Cerebellar cortex (tissue), 1 donor: ENCODE measurements at places on chromosomes 11 and 22.
A peak's percentile ranks its signal among the peaks of the same experiment; 100 is the strongest.

- no peak for DNase-seq
Measured at GRCh38 chr11:38046571-38047135, 1448.6 kb upstream of the RAG2 start.

GRCh38 chr22:25829808-25830777, 88.1 kb downstream of the MYO18B start:
- no peak for DNase-seq

DNA sequence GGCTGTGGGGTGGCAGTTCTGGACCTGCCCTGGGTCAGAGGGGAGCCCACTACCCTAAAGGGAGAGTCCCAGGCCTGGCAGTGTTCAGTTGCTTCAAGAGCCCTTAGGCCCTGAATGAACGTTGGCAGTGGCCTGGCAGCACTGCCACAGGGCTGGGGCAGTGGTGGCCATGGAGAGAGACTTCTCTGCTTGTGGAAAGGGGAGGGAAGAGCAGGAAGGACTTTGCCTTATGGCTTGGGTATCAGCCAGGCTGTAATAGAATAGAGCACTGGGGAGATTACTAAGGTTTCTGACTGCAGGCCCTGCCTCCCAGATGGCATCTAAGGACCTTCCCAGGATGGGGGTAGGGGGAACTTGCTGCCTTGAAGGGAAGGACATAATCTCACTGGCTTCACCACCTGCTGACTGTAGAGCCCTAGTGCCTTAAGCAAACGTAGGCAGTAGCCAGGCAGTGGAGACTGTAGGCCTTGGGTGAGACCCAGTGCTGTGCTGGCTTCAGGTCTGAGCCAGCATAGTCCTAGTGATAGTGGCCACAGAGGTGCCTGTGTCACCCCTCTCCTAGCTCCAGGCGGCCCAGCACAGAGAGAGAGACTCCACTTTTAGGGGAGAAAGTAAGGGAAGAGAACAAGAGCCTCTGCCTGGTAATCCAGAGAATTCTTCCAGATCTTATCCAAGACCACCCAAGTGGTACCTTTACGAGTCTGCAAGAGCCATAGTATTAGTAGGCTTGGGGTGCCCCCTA, 27.6 kb downstream of the PLA2G6 start:
- DNase-seq, result no peak

DNA sequence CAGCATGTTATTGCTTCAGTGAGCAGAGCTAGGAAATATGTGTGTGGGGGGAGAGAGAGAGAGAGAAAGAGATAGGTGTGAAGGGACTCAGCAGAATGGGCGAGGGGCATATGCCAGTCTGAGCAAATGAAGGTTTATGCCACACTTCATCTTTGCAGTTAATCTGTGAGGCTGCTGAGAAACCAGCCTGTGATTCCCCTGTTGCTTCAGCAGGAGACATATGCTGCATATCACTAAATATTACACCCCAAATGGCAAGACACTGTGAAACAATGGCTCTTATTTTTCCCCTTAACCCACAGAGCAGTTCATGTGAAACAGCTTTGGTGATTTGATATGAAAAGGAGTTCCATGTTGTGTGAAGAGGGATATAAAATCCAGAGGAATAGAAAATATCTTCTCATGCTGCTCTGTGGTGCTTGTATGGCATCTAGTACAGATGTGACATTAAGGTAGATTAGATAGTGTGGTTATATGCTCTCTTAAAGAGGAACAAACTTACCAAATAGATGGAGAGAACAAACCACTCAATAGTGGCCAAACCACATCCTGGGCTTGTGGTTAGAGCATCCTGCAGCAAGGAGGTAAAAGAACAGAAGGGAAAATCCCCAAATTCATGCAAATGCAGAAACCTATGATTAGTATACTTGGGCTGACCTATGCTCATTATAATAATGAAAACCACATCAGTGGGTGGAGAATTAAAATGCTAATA, 864.2 kb downstream of the FAM181B start:
- DNase-seq, result no peak

GRCh38 chr11:86124251-86125233, 55.7 kb upstream of the PICALM start:
- DNase-seq, result no peak

GRCh38 chr11:110972640-110973039, 260.4 kb upstream of the ARHGAP20 start:
- no peak for DNase-seq

- peak; percentile 22 for DNase-seq
Measured at GRCh38 chr11:45816614-45817013, 11.7 kb downstream of the SLC35C1 start.

- no peak for DNase-seq
Measured at GRCh38 chr11:3375552-3375951, 3.4 kb downstream of the ZNF195 start.

DNA sequence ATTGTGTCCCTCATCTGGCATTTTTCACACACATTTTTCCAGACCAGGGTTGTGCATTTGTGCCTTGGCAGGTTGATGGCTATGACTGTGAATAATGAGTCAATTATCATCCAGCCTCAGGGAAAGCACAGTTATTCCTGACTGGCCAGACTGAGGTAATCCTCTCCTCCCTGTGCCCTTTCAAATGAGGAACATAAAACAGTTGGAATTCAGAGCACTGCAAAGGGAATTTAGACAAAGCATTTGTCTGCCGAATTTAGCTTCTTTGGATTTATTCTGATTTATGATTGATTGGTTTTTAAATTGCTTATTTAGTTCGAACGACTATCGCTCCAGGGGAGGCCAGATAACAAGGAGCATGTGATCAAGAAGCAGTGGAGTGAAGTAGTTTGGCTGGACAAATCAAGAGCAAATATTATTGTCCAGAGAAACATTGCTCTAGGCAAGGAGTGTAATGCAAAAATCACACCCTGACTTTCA, 30.8 kb upstream of the RAG2 start:
- DNase-seq, result no peak

GRCh38 chr11:28346721-28347120, 238.5 kb downstream of the METTL15 start:
- DNase-seq, result no peak

GRCh38 chr11:44308923-44309477, 939 bp downstream of the ALX4 start:
- DNase-seq, result no peak

DNA sequence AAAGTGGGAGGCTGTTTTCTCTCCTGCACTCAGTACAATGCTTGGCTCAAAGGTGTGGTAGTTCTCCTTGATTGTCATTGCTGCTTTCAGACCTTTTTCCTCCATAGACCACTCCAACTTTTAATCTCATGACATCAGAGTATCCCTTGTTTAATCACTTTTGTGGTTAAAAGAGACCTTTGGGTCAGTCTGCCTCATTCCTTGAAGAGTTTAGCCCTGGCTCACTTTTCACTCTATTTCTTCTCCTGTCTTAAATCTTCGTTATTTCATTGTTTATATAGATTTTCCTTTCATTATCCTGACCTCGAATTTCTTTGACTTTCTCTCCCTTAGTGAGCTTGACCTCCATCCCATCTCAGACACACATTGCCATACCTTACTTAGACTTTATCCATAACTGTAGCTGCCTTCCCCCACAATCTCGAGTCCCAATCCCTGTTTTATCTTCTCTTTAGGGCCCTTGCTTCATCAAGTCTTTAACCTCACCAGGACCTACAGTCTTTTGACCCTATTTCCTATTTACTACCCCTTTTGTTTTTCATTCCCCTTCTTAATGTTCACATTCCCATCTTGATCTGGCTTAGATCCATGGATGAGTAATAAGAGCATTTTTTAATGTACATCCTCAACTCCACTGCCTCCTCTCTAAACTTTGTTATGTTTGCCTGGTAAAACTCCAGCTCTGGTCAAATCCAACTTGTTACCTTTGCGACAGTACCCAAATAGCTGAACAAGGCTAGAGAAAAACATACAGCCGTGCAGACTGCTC, 9.5 kb downstream of the ATXN10 start:
- no peak for DNase-seq

- no peak for DNase-seq
Measured at GRCh38 chr22:41787331-41787730, 13.1 kb upstream of the CCDC134 start.

- DNase-seq, result no peak
Measured at GRCh38 chr11:113241636-113242054, 72.7 kb upstream of the TTC12 start.

- DNase-seq, result no peak
Measured at GRCh38 chr11:35330156-35330889, 89.0 kb downstream of the SLC1A2 start.

- DNase-seq, result no peak
Measured at GRCh38 chr11:130218501-130219070, 59.0 kb downstream of the ST14 start.

- peak; percentile 78 for DNase-seq
Measured at GRCh38 chr11:57763568-57763967, 2.0 kb downstream of the CTNND1 start.

GRCh38 chr22:19943082-19944026, 1.7 kb upstream of the TXNRD2 start:
- DNase-seq, result peak; percentile 94

DNA sequence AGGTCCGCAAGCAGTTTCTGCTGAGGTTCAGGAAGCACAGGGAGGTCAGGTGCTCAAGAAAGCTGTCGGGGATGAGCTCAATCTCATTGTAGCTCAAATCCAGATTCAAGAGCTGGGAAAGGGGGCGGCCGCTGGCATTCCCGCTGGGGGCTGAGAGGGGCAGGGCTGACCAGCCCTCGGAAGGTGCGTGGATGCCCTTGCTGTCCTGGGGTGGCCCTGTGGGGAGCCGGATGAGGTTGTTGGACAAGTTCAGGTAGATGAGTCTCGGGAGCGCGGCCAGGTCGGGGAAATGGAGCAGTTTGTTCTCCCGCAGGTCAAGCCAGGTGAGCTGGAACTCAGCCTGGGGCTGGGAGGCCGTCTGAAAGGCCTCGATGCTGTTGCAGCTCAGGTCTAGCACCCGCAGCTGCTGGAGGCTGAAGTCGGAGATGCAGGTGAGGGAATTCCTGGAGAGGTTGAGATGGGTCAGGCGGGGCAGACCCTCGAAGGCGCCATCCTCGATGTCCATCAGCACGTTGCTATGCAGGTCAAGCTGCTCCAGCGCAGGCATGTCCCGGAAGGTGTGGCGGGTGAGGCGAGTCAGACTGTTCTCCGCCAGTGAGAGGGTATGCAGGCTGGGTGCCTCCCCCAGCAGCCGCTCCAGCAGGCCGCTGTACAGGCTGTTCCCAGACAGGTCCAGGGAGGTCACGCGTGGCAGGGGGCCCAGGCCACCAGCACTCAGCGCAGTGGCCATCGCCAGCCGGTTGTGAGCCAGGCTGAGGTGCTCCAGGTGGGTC, 9.8 kb downstream of the LRRC32 start:
- DNase-seq, result no peak

GRCh38 chr11:10493041-10493663, 38.1 kb downstream of the AMPD3 start:
- no peak for DNase-seq

DNA sequence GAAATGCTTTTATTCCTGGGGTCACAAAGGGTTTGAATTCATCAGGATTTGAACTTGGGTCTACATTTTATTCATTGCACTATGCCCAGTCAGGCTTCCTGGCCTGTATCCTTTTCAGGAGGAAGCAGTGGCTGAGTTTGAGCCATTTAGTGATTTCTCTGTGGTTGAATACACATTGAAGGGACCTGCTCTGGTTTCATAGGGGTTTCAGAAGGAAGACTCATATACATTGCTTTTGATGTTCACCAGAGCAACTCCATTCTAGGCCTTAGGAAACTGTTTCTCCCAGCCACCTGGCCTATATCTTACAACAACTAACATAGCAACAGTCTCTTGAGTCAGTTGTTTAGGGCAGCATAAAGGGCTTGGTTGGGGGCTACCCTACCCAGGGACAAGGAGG, 165.7 kb downstream of the INSC start:
- DNase-seq, result no peak

- DNase-seq, result no peak
Measured at GRCh38 chr11:130448416-130449309, at the start of gene ADAMTS15. Gene ADAMTS15 (plus strand): TSS chr11:130448645. CDS start chr11:130448974, 329 bp downstream.

GRCh38 chr11:8988329-8989234, 15.2 kb downstream of the NRIP3 start:
- DNase-seq, result no peak

- no peak for DNase-seq
Measured at GRCh38 chr22:45876136-45877035, 100.6 kb downstream of the WNT7B start.

DNA sequence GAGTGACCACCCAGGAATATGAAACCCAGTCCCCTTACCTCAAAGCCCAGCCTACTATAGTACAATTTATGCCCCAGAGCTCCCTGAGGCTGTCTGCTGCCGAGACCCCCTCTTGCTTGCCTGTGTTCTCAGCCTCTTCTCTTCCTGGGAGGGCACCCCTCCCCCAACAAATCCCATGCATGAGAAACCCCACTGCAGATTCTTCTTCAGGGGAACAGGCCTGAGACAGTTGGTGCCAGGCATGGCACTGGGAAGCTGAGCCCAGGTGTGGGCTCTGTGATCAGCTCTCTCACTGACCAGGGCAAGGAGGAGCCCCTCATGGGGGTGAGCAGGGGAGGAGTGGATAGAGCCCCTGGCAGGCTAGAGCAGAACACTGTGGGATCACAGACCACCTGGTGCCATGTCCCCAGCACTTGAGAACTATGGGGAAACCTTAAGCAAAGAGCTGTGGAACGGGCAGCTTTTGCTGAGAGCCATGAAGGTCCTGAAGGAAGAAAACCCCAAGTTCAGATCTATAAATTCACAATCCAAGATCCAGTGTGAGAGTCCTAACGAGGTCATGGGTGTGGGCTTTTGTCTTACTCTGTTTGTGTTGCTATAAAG, 46.5 kb upstream of the TH start:
- DNase-seq, result no peak

GRCh38 chr22:41092847-41093411, 537 bp downstream of the EP300 start:
- DNase-seq, result no peak

DNA sequence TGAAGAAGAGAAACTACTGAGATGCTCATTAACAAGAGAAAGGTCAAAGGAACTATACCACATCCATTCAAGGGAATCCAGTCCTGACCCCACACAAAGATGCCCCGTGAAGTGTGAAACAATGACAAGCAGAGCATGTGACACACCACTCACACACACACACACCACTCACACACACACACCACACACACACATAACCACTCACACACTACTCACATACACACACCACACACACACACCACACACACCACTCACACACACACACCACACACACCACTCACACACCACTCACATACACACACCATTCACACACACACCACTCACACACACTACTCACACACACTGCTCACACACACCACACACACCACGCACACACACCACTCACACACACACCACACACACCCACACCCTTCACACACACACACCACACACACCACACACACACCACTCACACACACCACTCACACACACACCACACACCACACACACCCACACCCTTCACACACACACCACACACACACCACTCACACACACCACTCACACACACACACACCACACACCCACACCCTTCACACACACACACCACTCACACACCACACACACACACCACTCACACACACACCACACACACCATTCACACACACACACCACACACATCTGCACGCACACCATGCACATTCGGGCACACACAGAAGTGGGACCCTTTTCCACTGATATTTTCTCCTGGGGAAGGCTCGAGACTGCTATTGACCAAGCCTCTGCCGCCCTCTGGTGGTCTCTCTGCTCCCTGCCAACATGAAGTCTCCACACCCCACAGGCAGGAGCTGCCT, 32.0 kb upstream of the COMT start:
- peak; percentile 89 for DNase-seq
